ENCODE measurements at places on chromosomes 5 and 9. TPM values are rescaled to one million over a fixed set of nuclear protein-coding genes. Genes with fewer than 3 reads are reported as not detected.
A peak's percentile ranks its signal among the peaks of the same experiment; 100 is the strongest.

DNA sequence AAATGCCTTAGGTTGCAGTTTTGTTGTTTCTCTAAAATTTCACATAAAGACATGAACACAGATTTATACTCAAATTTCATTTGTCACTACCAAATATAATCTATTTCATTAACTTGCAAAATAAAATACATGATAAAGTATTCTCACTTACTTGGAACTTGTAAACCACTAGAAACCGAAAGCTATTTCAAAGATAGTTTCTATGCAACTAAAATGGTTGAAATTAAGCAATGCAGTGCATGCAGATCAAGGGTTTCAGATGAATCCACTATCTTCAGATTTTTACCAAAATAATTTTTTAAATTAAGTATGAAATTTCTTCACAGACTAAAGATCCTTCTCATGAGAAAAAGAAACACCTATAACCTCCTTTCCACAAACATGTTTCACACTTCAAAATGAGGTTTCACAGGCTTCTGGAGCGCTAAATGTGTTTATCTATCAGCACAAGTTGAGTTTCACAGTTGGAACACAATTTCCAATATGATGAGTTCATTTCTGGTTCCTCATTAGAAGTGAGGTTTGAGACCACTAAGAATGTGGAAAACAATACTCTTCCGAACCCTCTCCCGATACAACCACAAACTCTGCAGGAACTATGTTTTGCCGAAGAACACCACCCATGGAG, 63.9 kb downstream of the EPB41L4A start:
- no peak overlapping the region for H3K4me3 ChIP-seq
- no peak overlapping the region for H3K27ac ChIP-seq
- H3K4me1 ChIP-seq, result no peaks in the 10 kb centered on the region
- H3K36me3 ChIP-seq, result no peaks in the 10 kb centered on the region
- no peaks in the 10 kb centered on the region for H3K27me3 ChIP-seq

- H3K4me1 ChIP-seq, result no peaks in the 10 kb centered on the region
- no peak overlapping the region for H3K27ac ChIP-seq
Observed at GRCh38 chr5:11166923-11167322, 405.9 kb upstream of the DAP start.

- DNase-seq, result no peak
- no peak overlapping the region for H3K27ac ChIP-seq
- H3K4me1 ChIP-seq, result no peaks in the 10 kb centered on the region
- H3K4me3 ChIP-seq, result no peak overlapping the region
- H3K36me3 ChIP-seq, result no peaks in the 10 kb centered on the region
- no peaks in the 10 kb centered on the region for H3K27me3 ChIP-seq
Observed at GRCh38 chr5:35180046-35180445, 50.2 kb downstream of the PRLR start.

DNA sequence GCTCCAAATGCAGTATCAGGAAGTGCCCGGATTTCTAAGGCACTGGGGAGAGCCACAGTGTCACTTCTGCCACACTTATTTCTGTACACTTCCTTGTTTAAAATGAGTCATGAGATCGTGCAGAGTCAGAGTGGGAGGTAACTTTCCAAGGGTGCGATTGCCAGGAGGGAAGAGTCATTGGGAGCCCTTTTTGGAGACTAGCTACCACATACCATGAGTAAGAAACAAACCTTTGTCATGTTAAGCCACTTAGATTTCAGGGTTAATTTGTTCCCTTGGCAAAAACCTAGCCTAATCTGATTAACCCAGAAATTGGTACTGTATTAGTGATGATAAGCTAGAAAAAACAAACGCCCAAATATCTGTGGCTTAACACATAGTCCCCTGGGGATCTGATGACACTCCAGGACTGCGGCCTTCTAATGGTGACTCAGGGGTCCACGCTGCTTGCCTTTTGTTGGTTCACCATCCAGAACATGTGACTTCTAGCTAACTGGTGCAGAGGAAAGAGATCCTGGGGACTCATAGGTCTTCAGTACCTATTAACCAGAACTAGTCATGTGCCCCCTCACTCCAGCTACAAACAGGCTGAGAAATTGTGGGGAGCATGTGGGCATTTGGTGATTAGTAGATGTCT, 48.6 kb upstream of the TLE1 start:
- no peak overlapping the region for H3K27ac ChIP-seq
- no peaks in the 10 kb centered on the region for H3K27me3 ChIP-seq
- H3K36me3 ChIP-seq, result no peaks in the 10 kb centered on the region
- DNase-seq, result no peak
- H3K4me1 ChIP-seq, result no peaks in the 10 kb centered on the region

DNA sequence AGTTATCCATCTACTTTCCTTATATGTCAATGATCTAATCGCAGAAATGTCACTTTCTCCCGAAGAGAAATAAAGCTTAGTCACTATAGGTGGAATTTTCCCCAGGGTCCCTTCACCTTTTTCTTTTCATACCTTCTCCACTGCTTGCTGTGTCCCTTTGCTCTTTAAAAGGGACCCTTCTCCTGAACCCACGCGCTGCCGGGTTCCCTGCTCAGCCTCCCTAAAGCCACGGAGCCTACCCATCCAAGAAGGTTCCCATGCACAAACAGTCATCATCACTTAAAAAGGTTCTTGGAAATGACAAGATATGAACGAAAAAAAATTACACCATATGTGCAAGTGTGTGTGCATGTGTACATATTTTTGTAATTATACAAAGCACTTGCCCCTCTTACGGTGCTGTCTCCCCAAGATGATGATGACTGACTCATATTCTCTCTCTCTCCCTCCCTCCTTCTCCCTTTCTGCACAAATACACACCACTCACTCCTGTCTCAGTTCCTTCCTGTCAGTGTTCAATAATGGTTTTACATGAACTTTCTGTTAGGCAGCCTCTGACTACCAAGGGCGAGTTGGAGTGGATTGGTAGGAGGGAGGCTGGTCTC, 1.5 kb upstream of the PTPRD start:
- no peak overlapping the region for H3K4me3 ChIP-seq
- no peaks in the 10 kb centered on the region for H3K36me3 ChIP-seq
- no peaks in the 10 kb centered on the region for H3K27me3 ChIP-seq
- H3K4me1 ChIP-seq, result no peaks in the 10 kb centered on the region
- H3K27ac ChIP-seq, result no peak overlapping the region
- no peak for DNase-seq

GRCh38 chr9:128550770-128551656, 1.4 kb upstream of the SPTAN1 start:
- peak overlapping the region; percentile 98 for H3K27ac ChIP-seq
- H3K27me3 ChIP-seq, result no peaks in the 10 kb centered on the region
- peak; percentile 23 for DNase-seq
- peaks cover 48% of the 10 kb centered on the region for H3K4me1 ChIP-seq

DNA sequence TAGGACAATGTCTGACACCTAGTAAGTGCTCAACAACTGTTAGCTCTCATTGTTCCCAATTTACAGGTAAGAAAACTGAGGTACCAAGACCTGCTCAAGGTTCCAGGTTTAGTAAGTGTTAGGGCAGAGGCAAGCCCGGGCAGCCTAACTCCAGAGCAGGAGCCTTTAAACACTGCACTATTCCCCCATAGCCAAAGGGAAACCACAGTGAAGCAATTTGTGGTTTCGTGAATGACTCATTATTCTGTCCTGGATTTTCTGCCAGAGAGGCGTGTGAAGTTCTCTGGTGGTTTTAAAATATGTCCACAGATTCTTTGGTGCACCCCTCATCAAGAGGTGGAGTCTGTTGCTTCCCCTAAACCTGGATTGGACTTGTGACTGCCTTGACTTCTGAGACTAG, 1.0 kb upstream of the MCC start:
- H3K27me3 ChIP-seq, result no peaks in the 10 kb centered on the region
- no peak overlapping the region for H3K27ac ChIP-seq
- H3K4me3 ChIP-seq, result no peak overlapping the region
- H3K4me1 ChIP-seq, result peaks cover 6% of the 10 kb centered on the region
- no peaks in the 10 kb centered on the region for H3K36me3 ChIP-seq

DNA sequence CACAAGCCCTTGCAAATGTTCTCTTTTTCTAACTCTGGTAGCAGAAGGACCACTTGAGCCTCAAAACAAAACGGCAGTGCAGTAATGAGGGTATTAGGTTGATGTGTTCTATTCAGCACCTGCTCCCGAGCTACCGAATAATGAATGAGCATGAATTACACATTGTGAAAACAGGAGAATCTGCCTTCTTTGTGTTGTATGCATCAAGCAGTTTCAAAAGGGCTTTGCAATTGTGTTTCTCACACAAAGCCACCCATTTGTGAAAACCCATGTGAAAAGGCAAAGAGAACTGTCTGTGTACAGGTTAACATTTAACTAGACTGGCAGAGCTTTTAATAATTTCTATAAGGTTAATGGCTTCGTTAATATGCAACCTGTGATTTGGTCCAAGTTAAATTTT, 97.8 kb downstream of the STK32A start:
- H3K27me3 ChIP-seq, result no peaks in the 10 kb centered on the region
- H3K4me3 ChIP-seq, result no peak overlapping the region
- DNase-seq, result no peak
- H3K36me3 ChIP-seq, result no peaks in the 10 kb centered on the region
- no peaks in the 10 kb centered on the region for H3K4me1 ChIP-seq

DNA sequence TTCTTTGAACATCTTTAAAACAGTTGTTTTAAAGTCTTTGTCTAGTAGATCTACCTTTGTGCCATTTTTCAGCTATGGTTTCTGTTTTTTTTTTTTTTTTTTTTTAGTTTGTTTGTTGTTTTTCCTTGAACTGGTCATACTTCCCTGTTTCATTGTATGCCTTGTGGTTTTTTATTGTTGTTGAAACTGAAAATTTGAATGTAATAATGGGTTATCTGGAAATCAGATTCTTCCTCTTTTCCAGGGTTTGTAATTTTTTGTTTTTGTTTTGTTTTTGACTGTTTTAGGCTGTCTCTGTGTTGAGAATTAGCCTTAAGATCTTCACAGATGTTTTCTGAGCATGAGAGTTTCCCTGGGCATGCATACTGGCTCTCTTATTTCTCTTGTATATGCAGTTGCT, 269.6 kb upstream of the DAP start:
- no peaks in the 10 kb centered on the region for H3K27me3 ChIP-seq
- no peaks in the 10 kb centered on the region for H3K4me1 ChIP-seq
- no peak overlapping the region for H3K27ac ChIP-seq
- no peaks in the 10 kb centered on the region for H3K36me3 ChIP-seq

DNA sequence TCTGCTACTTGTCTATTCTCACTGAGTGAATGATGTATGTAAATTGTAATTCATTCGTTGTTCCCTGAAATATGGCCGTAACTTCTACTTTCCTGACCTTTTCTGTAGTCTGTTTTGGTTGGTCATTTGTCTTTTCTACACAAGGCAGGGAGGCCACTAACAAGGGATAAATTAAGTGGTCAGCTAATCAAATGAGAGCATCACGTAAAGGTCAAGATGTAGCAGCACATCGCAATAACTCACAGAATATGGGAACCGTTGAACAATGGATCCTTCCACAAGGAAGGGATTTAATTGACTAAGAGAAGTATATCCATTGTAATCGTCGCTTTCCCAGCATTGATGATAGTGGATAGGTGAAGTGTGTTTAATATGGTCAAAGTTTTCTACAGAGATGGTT, 171.1 kb downstream of the DMRT2 start:
- H3K36me3 ChIP-seq, result no peaks in the 10 kb centered on the region
- no peaks in the 10 kb centered on the region for H3K4me1 ChIP-seq
- no peak overlapping the region for H3K4me3 ChIP-seq

GRCh38 chr9:120369608-120370220, 210.3 kb downstream of the CDK5RAP2 start:
- H3K27ac ChIP-seq, result no peak overlapping the region
- no peaks in the 10 kb centered on the region for H3K36me3 ChIP-seq
- H3K4me3 ChIP-seq, result no peak overlapping the region
- no peak for DNase-seq

GRCh38 chr9:96148634-96149532, 153.1 kb downstream of the HSD17B3 start:
- no peaks in the 10 kb centered on the region for H3K27me3 ChIP-seq
- peak overlapping the region; percentile 53 for H3K27ac ChIP-seq
- peaks cover 33% of the 10 kb centered on the region for H3K4me1 ChIP-seq
- H3K4me3 ChIP-seq, result no peak overlapping the region
- peak; percentile 71 for DNase-seq

GRCh38 chr9:91117959-91118703, 243.6 kb downstream of the AUH start:
- H3K36me3 ChIP-seq, result no peaks in the 10 kb centered on the region
- peak; percentile 89 for DNase-seq
- peaks cover 13% of the 10 kb centered on the region for H3K4me1 ChIP-seq
- H3K27me3 ChIP-seq, result no peaks in the 10 kb centered on the region

DNA sequence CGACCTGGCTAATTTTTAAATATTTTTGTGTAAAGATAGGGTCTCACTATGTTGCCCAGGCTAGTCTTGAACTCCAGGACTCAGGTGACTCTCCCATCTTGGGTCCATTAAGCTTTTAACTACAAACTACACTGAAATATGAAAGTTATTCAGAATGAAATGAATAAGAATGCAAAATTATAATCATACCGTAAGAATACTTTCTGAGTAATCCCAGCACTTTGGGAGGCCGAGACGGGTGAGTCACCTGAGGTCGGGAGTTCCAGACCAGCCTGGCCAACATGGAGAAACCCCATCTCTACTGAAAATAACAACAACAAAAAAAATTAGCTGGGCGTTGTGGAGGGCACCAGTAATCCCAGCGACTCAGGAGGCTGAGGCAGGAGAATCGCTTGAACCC, 1.1 kb upstream of the ORM1 start:
- H3K36me3 ChIP-seq, result no peaks in the 10 kb centered on the region
- H3K27ac ChIP-seq, result no peak overlapping the region
- no peak for DNase-seq

DNA sequence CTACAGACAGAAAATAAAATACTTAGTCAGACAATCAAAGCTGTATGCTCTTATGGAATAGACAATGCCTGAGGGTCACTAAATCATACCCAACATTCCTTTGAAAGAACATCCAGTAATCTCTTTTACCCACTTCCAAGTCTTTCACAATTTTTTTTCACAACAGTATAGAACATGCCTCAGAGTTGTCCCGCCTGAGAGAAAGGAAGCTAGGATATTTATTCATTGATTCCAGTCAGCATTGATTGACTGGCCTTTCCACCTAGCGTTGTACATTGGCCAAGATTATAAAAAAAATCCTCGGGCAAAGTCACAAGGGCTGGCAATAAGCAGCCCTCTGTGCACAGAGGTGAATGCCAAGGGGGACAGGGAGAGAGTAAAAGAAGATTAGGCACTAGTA, 318.1 kb upstream of the PIK3R1 start:
- no peaks in the 10 kb centered on the region for H3K27me3 ChIP-seq
- H3K36me3 ChIP-seq, result no peaks in the 10 kb centered on the region
- DNase-seq, result no peak
- H3K4me3 ChIP-seq, result no peak overlapping the region
- H3K4me1 ChIP-seq, result no peaks in the 10 kb centered on the region
- H3K27ac ChIP-seq, result no peak overlapping the region

The RLN1 gene
- total RNA-seq, result 0.43 TPM

The DPM2 gene
- 36.4 TPM for total RNA-seq

The NUTM2G gene
- 1.3 TPM for total RNA-seq

The ZMAT2 gene
- 28.5 TPM for total RNA-seq

The ZNF658 gene
- 6.4 TPM for total RNA-seq

The TAF1L gene
- 4.8 TPM for total RNA-seq

The CATSPER3 gene
- total RNA-seq, result 21.7 TPM

The SLC4A9 gene
- 0.81 TPM for total RNA-seq

The RNF208 gene
- total RNA-seq, result 3.0 TPM

The MACROH2A1 gene
- 191 TPM for total RNA-seq

The LCN9 gene
- total RNA-seq, result not detected

The GEMIN5 gene
- total RNA-seq, result 24.7 TPM
